ENCODE measurements at places on chromosomes 6 and 20.
A peak's percentile ranks its signal among the peaks of the same experiment; 100 is the strongest.

- no peak for DNase-seq
Observed at GRCh38 chr6:28413681-28414080, 14.1 kb upstream of the ZSCAN12 start.

- DNase-seq, result no peak
Observed at GRCh38 chr20:58707770-58708169, 15.2 kb downstream of the NPEPL1 start.

- peak; percentile 84 for DNase-seq
Observed at GRCh38 chr20:50120935-50121693, 8.2 kb upstream of the UBE2V1 start.

GRCh38 chr6:2865694-2866151, 24.1 kb upstream of the SERPINB1 start:
- no peak for DNase-seq
